ENCODE measurements at places on chromosomes 13 and 19. TPM values are rescaled to one million over a fixed set of nuclear protein-coding genes. Genes with fewer than 3 reads are reported as not detected.

NCR1 gene
- not detected for total RNA-seq

DNA sequence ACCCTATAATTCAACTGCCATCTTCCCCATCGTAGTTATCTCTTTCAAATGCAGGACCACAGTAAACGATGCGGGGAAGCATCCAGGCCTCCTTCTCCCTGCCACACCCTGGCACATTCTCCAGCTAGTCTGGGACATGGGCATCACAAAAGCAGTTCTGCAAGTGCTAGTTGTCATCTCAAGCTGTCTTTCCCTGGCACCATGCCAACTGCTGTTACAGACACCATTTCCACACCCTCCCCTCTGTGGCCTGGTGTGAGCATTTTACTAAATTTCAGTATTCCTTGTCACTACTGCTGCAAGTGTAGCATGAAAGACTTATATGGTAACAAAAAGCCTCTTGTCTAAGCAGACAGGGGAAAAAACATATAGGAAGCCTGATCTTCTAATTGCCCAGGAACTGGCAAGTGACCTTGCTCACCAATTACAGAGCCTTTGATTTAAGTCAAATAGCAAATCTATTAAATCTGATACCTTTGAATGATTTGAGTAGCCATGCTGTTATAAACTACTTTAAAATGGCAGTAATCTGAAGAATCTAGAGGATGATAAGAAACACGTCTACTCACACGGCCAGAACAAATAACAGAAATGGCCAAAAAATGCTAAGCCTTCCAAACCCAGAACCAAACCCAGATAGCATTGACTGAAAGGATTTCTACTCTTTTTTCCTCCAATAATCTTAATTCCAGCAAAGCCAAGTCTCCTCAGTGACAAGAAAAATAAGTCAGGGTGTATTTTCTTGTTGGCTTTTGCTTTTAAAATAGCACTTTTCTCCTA is 179.0 kb downstream of the NUFIP1 start:
- DNase-seq = no peak

GRCh38 chr19:9640956-9641355 is 19.9 kb upstream of the ZNF561 start:
- DNase-seq = no peak

GRCh38 chr19:7933411-7933810 is 7.5 kb upstream of the CTXN1 start:
- DNase-seq = no peak

All from neural crest cell (in vitro differentiated cells).